ENCODE measurements at places on chromosomes 2 and 18.

GRCh38 chr18:3525870-3526420 lies 76.0 kb downstream of the TGIF1 start:
- DNase-seq: peak; percentile 56

- DNase-seq: no peak
These were observed 245.0 kb upstream of the RND3 start for GRCh38 chr2:150732491-150732890.

- DNase-seq: no peak
These were observed 18.8 kb downstream of the ZNF407 start for GRCh38 chr18:74616494-74616893.

GRCh38 chr2:238488347-238488826 lies 61.7 kb downstream of the ASB1 start:
- no peak for DNase-seq

GRCh38 chr18:33062834-33063364 lies 290.1 kb upstream of the KLHL14 start:
- DNase-seq: no peak

DNA sequence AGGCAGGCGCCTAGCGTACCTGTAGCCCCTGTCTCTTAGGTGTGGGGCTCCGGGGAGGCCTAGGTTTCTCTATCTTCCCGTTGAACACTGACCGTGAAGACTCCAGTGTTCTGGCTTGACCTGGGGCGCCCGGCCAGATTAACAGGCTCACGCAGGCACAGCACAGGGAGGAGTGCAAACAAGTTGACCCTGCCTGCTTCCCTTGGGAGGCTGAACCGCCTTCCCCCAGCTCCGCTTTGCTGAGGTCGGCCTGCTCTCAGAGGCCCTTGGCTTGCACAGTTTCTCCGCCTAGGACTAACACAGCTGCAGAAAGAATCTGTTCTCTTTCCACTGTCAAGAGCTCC lies 567 bp downstream of the PCYOX1 start:
- peak; percentile 40 for DNase-seq

- no peak for DNase-seq
These were observed 27.5 kb upstream of the FAM124B start for GRCh38 chr2:224429441-224429810.

DNA sequence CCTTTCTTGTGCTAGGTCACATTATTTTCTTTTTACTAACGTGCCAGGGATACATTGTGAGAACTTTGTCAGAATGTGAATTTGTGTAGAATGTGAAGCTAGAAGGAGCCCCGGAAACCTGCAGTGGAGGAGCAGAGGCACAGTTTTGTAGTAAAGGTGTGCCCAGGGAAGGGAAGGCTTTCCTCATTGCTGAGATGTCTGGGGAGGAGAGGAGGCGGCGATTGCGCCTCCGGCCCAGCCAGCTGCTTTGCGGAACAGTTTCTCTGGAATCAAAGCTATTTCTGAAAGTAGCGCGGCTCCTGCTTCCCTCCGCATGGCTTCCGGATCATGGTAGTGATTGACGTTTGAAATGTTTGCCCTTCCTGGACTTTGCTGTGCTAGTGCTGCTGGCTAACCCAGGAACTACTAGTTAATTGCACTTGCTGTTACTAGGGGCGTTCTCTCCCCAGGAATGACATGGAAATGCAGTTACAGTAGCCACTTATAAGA lies 83.1 kb upstream of the RBM44 start:
- DNase-seq: no peak

GRCh38 chr2:186058614-186059013 lies 320.0 kb downstream of the FSIP2 start:
- no peak for DNase-seq

GRCh38 chr18:43129946-43130524 lies 14.6 kb upstream of the RIT2 start:
- DNase-seq: no peak

GRCh38 chr2:102790091-102790455 lies 28.2 kb downstream of the TMEM182 start:
- no peak for DNase-seq

DNA sequence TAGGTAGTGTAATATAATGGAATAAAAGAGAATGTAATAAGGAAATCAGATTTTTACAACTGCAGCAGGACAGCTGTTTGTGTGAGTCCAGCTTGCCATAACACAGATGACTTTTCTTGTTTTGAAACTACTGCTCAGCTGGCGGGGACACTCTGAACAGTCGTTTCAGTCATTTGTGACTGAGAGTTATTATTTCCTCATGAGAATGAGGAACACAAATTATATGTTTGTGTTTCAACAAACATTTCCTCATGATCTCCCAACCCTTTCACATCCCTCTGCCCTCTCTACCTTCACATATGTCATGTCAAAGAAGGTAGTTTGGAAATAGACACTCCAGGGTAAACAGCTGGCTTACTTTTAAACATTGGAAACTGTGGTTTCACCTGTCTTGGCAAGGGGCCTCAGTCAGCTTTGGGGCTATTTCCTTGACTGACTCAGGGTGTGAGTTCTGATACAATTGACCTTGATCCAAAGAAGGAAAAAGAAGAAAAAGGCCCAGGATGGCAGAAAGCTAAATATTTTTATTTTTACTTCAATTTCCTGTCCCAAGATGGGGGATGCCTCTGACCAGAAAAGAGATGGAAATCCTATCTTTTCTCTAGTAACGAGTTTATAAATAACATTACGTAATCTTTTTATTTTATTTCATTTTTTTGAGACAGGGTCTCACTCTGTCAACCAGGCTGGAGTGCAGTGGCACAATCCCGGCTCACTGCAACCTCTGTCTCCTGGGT lies 593 bp downstream of the SP140L start:
- DNase-seq: no peak

DNA sequence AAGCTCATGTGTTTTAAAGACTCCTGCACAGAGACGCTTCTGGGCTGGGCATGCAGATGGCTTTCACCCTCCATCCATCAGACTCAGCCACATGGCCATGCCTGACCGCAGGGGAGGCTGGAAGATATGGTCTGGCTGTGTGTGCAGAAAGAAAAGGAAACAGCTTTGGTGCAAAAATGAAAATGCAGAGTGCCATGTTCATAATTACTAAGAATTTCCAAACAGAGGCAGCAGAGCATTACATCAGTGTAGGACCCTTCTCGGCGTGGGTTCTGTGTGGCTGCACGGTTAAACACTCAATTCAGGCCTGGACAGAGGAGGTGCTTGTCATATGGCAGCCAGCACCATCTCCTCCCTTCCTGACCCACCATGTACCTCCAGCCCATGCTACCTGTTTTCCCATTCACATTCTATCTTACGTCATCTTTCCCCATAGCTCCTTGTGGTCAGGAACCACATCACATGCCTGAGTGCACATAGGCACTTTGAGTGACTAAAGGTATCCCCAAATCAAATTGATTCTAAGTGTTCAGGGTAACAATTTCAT lies 200.3 kb upstream of the ID2 start:
- DNase-seq: no peak

- no peak for DNase-seq
These were observed 81.5 kb downstream of the LDLRAD4 start for GRCh38 chr18:13300029-13300428.

DNA sequence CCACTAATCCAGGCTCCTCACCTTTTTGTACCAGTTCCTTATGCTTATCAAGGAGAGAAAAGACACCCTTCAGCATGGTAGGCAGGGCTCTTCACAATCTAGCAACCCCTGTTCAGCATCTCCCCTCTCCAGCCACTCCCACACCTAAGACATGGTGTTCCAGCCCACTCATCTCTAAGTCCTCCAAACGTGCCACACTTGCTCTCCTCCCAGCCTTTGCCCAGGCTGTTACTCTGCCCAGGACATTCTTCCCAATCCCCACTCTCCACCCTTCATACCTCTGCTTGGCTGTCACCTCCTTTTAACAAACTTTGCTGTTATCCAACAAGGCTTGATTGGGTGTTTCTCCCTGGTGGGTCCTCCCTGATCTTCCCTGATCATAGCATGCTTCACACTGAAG lies 270.6 kb upstream of the CHAC2 start:
- DNase-seq: no peak

- peak; percentile 47 for DNase-seq
These were observed 14.6 kb upstream of the NFATC1 start for GRCh38 chr18:79380816-79381806.

DNA sequence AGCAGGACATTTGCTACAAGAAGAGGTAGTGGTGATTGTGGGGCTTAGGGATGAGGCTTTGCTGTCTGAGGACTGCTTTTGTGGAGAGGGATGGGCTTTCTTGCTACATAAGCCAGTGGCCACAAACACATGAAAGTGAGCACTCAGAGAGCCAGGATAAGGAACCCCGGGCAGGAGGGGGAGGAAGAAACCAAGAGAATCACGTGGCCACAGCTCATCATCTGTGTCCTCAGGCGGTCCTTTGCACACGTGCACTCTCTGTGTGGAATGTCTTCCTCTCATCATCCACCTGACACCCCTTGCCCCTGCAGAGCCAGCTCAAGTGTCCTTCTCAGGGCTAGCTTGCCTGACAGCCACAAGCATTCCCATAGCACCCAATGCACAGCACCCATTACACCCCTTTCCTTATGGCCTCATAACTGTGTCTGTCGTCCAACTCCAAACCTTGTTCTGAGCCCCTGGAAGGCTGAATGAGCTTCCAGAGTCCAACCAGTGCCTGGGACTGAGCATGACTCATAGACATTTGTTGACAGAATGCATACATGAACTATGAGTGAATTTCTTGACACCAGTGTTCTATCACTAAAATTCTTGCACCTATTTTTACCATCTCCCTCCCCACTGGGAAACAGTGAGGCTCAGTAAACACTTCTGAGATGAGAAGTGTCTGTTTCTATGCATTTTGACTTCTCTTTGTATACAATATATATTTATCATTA lies 398.3 kb downstream of the ALK start:
- DNase-seq: no peak

DNA sequence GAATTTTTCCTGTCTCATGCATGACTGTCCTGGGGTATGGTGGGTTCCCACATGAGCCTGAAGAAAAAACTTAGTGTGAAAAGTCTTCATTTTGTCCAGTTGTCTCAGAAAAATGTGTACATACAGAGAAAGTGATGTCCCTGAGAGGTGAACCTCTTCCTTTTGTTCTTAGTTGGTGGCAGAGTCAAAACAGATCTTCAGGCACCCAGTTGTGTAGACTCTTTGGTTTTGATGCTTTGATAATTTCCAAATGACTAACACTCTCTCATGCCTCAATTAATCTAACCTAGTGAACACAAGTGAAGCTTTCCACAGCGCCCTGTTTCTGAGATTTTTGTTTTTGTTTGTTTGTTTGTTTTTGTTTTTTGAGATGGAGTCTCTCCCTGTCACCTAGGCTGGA lies 273.5 kb downstream of the PIK3C3 start:
- DNase-seq: no peak

GRCh38 chr2:202495230-202495604 lies 119.1 kb downstream of the BMPR2 start:
- no peak for DNase-seq

GRCh38 chr2:20574930-20575329 lies 76.0 kb downstream of the HS1BP3 start:
- no peak for DNase-seq

DNA sequence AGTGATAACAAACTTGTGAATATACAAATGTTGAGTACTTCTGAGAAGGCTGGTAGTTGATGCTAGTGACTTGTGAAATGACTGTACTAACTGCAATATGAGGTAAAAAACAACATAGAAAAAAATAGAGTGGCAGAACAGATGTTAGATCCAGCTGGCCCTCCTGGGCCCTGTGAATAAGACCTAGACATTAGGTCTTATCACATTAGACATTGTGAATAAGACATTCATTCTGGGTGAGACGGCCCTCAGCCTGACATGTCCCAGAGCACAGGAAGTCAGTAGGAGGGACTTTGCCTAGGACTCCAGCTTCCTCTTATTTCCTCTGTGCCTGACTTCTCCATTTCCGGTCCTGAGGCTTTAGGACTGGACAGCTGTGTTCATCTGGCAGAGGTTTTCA lies 22.9 kb downstream of the DOK1 start:
- DNase-seq: no peak

- DNase-seq: no peak
These were observed 74.4 kb downstream of the UBE2E3 start for GRCh38 chr2:181054843-181055242.

- no peak for DNase-seq
These were observed 415.9 kb downstream of the EPHA4 start for GRCh38 chr2:221156062-221156734.

- DNase-seq: no peak
These were observed 4.1 kb upstream of the TMEM177 start for GRCh38 chr2:119674711-119675500.

GRCh38 chr2:75563591-75563990 lies 2.9 kb upstream of the EVA1A start:
- DNase-seq: no peak

DNA sequence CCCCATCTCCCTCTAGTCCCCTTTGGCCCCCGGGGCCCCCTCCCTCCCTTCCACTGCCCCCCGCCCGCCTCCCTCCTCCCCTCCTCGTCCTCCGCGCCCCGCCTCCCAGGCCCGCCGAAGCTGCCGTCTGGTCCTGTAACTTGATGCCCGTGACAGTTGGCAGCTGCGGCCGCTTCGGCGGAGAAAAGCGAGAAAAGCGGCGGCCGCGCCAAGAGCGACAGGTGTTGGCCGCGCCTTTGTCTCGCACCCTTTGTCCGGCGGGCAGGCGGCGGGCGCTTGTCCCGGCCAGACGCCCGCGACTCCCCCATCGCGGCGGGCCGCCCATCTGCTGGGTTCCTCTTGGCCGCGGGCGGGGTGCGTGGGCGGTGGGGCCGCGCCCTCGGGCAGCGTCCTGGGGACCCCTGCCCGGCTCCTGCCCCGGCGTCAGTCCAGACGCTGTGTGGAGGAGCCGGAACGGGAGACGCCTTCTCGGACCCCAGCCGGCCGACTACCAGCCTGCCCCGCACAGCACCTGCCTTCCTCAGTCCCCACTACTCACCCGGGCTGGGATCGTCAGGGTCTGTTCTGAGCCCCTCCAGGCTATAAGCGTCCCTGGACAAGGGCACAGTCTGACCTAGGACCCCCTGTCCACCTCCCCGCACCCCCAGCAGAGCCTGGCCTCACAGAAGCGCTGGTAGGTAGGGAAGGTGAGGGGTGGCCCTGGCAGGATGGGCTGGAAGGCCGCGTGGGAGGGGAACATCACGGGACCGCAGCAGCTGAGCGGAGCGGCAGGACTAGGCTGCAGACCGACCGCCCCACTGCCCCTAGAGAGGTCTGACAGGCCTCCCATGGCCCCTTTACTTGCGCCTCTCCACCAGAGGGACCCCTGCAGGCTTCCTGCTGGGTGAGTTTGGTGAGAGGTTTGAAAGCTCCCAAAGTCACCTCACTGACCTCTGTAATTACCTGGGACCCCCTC lies 1.2 kb upstream of the HES6 start:
- no peak for DNase-seq

DNA sequence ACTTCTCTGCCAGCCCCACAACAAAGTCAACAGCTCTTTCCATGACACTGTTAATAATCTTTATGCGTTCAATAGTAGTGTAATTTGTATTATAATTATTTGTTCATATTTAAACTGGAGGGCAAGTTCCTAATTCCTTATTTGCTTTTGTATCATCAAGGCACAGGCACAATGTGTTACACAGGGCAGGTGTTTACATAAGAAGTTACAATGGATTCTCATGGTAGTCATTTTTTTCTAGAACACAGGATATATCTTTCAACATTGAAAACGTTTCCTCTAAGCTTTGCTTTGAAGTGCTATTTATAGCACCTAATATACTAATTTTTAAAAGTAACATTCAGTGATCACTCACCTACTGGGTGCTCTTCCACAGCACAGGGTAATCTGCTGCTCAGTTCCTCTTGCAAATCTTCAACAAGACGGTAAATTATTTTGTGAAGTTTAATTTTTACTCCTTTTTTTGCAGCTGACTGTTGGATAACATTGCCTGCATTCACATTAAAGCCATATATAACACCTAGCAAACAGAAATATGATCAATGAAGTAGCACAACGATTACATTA lies 7.3 kb downstream of the RPS27A start:
- DNase-seq: no peak

Measured in C1 segment of cervical spinal cord (tissue), 14 donors.